Cardiac muscle cell (in vitro differentiated cells and primary cell): ENCODE measurements at places on chromosomes 1 and 21.
A peak's percentile ranks its signal among the peaks of the same experiment; 100 is the strongest.

DNA sequence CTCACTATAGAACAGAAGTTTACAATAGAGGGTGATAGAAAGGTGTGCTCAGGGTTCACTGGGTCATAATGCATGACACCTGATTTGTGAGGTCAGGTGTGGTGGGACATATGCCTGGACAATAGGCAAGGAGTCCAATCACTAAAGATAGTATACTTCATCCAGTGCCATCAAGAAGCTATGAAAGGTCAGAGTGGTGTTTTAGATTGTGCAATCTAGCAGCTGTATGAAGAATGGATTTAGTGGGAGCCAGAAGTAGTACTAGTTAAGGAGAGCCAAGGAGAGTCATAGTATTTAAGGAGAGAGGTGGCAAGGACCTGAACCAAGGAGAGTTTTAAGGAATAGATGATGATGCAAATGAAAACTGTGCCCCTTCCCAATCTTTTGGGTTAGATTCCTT is 80.6 kb upstream of the C1orf105 start:
- no peak for DNase-seq

- DNase-seq, result no peak
Measured at GRCh38 chr1:47696404-47696736, 258.5 kb downstream of the FOXD2 start.

DNA sequence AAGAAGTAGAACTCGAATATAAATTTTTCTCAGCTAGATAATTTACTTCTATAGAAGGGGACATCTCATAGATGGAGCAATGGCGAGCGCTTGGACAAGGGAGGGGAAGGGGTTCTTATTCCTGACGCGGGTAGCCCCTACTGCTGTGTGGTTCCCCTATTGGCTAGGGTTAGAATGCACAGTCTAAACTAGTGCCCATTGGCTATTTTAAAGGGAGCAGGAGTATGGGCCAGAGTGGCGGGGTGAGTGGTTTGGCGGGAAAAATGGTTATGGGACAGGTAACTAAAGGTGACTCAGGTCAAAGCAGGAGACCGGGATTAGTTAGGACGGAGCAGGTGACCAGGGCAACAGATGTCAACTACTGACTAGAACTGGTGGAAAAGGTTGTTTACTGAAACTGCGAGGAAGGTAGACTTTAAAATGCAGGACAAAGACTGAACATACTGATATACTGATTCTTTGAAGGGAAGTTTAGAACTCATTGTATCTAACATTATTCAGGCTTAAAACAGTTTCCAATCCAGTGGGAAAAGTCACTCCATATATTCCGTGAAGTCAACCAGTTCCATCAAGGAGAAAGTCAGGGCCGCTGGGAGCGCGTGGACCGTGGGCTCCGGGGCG is 940 bp upstream of the ATAD3A start:
- DNase-seq, result peak; percentile 5

- DNase-seq, result no peak
Measured at GRCh38 chr1:239763850-239764249, 327.8 kb upstream of the FMN2 start.

- DNase-seq, result peak; percentile 72
Measured at GRCh38 chr1:29688471-29689365, 452.4 kb downstream of the PTPRU start.

DNA sequence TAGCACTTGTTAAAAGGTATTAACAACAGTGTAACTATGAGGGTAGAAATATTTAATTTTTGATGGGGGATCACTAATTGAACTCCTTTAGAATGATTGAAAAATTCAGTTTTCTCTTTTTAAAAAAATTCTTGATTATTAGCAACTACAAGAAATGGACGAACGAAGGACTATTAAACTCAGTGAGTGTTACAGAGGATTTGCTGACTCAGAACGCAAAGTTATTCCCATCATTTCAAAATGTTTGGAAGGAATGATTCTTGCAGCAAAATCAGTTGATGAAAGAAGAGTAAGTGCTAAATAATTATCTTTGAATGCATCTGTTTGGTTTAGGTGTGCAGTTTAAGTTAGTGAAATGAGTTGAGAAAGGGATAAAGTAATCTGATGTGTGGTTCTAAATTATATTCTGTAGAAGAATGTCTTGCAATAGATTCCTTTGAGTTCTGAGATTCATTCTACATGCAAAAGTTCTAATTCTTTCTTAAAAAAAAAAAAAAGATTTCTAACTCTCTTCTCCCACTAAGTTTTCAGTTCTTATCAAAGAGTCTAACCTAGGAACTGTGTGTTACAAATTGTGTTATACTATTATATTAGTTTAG is 85.0 kb downstream of the FNBP1L start:
- no peak for DNase-seq

DNA sequence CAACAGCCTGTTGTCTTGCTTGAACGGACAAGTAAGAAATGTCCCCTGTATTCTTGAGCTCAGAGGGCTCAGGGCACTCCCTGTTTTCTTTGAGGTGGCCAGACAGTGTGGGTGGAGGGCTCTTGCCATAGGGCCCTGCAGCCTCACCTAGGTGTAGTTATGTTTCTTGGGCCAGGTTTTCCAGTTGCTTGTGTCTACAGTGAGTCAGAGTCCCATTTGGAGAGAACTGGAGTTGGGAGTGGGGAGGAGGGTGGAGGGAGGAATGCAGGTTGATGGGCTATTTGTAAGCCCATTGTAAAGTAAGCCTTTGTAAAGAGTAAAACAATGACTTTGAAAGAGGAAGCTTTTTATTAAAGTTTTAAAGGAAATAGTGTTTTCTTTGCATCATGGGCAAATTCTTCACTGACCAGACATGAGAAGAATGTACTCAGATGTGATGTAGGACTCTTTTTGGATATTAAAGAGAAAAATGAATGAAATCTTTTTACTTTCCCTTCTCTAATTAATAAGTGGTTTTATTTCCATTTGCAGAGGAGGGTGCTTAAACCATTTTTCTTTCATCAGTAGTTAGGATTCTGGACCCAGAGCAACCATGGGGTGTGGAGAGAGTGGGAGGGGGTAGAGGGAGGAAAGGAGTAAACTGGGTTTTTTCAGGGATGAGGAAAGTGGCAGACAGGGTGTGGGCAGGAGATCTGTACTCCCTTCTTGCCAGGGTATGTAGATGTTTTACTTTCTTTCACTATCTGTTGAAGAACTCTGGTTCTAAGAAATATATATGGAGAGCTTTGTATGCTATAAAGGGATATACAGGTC is 45.1 kb upstream of the MACF1 start:
- DNase-seq, result no peak

GRCh38 chr1:55604749-55605148 is 389.6 kb upstream of the USP24 start:
- peak; percentile 23 for DNase-seq

DNA sequence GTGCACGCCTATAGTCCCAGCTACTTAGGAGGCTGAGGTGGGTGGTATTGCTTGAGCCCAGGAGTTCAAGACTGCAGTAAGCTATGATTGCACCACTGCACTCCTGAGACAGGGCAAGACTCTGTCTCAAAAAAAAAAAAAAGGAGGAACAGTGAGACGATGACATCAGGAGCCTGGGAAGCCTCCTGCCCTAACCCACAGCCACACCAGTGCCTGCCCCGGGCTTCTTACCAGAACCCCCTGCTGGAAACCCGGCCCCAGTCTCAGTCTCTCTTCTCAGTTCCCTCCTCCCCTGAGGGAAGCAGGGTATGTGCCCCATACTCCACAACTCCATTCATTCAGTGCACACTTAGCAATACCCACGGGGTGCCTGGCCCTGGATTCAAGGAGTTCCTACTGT is 9.1 kb downstream of the COL8A2 start:
- DNase-seq, result no peak

- DNase-seq, result no peak
Measured at GRCh38 chr21:35190201-35190701, 141.1 kb upstream of the RUNX1 start.

DNA sequence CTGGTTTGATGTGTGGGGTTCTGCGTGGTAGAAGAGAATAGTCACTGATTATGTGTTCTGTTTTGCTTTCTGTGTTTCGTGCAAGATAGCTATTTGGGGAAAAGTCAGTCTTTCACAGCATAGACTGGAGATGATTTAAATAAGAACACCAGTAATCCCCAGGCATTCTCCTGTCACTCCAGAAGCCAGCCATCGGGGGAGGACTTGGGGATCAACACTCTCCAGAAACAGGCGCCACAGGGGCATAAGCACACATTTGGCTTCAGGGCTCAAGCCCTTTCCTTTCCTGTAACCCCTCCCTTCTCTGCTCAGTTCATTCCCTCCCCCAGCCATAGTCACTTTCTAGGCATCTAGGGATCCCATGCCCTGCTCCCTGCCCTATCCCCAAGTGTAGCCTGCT is 97.3 kb upstream of the BEND5 start:
- no peak for DNase-seq
